ENCODE measurements at places on chromosomes 2 and 18.

GRCh38 chr2:61109291-61109690, 43.6 kb downstream of the SANBR start:
- DNase-seq, result no peak

DNA sequence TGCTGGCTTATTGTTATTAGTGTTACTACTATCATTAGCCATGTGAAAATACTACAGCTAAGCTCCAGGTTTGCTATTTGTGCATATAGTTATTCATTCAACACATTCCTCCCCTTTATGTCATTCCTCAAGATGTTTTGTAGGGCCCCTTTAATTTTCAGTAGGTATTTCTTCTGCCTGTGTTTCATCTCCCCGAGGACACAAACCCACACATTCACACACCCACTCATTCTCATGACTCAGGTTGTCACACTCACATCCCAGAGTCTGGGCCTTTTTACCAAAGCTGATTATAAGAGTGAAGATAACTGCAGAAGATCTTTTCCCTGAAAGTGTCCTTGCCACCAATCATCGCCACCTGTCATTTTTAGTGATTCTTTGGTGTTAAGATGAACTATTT, 68.6 kb upstream of the SPOPL start:
- no peak for DNase-seq

GRCh38 chr2:217068677-217069250, 208.9 kb upstream of the TNP1 start:
- no peak for DNase-seq

DNA sequence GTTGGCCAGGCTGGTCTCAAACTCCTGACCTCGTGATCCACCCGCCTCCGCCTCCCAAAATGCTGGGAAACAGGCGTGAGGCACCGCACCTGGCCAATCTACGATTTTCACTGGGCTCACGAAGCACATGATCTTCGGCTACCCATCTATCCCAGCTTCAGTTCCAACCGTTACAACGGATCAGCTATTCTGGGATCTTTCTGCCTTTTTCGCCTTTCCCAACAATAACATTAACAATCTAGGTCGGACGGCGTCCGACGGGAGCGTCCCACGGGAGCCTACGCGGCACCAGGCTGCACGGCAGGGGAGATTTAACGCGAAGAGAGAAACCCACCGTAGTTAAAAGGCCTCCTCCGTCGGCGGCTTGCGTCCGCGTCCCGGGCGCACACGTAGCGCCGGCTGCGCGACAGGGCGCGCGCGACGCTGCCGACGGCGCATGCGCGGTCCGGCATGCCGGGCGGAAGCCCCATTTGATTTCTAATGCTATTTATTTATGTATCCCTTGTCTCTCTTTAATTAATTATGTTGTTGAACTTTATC, at the start of gene MSL3B:
MSL3B (minus strand) TSS at position 394 of the 540 bp plus-strand sequence.
- peak; percentile 4 for DNase-seq

- DNase-seq, result no peak
These were observed 19.2 kb downstream of the CTDP1 start for GRCh38 chr18:79698668-79699335.

DNA sequence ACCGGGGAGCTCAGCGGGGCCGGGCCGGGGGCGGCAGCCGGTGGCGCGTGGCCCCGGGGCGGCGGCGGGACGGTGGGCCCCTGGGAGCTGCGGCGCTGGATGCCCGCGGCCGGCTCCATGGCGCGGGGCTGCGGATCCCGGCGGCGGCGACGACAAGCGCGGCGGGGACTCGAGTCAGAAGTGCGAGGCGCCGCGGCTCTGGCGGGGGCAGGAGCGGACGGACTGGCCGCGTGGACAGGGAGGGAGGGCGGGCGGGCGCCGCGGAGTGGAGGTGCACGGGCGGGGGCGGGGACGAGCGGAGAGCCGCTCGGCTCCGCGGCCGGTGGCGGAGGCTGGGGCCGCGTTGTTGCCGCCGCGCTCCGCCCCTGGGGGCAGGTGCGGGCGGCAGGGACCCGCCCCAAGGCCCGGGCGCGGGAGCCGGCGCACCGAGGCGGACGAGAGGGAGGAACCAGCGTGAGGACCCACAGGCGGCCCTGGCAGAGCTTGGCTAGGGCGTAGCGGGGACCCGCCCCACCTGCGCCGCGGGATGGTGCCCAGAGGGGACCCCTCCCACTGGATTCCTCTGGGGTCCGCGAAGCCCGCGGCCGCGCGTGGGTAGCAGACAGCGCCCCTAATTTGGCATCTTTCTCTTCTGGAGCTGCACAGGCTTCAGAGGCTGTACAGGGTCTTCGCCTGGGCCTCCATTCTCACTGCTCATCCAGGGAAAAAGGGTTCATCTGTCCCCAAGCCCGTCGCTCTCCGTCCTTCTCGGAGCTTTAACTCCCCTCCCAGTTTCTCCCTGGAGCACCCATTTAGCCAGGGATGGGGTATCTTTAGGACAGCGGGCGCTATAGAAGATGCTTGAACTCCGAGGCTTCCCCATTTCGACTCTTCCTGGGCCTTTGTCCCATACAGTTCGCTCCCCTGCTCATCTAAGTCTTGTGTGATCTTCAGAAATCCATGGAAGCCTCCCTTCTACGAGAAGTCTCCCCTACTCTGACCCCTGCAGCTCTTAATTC, at the start of gene TMEM163:
TMEM163 (minus strand) TSS at position 184 of the 998 bp plus-strand sequence.
- no peak for DNase-seq

GRCh38 chr2:16148632-16149348, 208.4 kb downstream of the MYCN start:
- DNase-seq, result no peak

DNA sequence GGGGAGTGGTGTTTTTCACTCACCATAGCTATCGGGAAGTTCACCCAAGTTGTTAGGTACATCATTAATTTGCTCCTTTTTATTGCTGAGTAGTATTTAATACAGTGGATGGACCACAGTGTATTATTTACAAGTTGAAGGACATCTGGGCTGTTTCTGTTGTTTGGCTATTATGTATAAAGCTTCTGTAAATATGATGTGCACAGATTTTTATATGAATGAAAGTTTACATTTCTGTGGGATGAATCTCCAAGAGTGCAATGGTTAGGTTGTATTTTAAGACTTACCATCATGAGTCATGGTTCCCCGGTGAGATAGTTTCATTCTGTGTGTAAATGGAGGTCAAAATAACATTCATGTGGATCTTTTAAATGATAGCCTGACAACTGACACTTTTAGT, 337.4 kb downstream of the PTPRM start:
- no peak for DNase-seq

DNA sequence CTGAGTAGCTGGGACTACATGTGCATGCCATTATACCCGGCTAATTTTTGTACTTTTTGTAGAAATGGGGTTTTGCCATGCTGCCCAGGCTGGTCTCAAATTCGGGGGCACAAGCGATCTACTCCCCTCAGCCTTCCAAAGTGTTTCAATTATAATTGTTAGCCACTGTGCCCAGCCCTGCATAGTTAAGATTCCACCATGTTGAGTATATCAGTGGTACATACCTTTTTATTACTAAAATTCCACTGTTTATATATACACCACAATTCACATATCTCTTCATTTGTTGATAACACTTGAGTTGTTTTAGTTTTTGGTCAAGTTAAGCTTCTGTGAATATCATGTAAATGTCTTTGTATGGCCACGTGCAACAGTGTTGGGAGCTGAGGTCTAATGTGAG, 12.8 kb upstream of the FMNL2 start:
- DNase-seq, result no peak

GRCh38 chr2:238336151-238336550, 15.8 kb downstream of the TRAF3IP1 start:
- DNase-seq, result no peak

DNA sequence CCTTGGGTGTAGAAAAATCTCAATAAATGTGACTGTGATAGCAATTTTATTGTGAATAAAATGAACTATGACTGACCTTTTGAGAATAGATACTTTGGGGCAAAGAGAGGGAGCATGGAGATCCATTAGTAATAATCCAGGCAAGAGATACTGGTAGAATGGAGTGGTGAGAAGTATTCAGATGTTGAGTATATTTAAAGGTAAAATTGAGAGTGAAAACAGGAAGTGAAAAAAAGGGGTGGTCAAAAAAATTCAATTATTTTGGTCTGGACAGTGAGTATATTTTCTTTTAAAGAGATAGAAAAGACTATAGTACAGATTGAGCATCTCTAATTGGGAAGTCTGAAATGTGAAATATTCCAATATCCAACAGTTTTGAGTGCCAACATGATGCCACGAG, 1515.6 kb upstream of the NXPH2 start:
- DNase-seq, result no peak

GRCh38 chr2:209191139-209191538, 232.7 kb upstream of the MAP2 start:
- no peak for DNase-seq

- DNase-seq, result no peak
These were observed 23.7 kb downstream of the TRAF3IP1 start for GRCh38 chr2:238344035-238344434.

GRCh38 chr18:484749-485464, 15.6 kb downstream of the COLEC12 start:
- no peak for DNase-seq

GRCh38 chr2:45884126-45884525, 232.7 kb downstream of the PRKCE start:
- no peak for DNase-seq

DNA sequence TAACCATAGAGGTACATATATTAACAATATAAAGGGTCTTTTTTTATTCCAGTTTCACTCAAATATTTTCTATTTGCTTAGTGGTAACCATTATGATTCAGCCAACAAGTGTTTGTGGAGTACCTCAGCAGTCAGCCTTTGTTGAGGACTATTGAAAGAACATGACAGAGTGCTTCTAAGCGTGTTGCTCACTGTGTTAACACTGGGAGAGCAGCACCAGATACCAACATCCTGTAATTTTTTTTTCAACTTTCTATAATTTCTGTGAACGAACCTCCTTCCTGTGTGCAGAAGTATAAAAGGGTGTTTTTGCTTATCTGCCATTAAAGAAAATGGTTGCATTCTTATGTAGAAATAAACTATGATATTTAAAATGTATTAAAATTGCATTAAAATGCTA, 239.0 kb downstream of the PHLPP1 start:
- no peak for DNase-seq

DNA sequence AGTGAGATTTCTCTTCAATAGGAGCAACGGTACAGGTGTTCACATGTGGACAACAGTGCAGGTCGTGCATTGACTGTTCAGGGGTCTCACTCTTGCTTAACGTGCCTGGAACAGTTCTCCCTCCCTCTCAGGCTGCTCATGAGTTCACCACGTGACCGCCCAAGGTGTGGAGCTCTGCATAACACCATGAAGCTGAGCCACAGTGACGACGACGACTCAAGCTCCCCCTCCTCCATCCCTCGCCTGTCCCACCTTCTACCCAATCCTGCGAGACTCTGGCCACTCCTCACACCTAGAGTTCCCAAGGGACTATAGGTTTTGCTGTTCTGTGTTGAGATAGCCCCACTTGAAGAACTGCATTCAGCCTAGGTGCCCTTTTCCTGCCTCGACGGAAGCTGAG, 42.8 kb downstream of the STK25 start:
- no peak for DNase-seq

DNA sequence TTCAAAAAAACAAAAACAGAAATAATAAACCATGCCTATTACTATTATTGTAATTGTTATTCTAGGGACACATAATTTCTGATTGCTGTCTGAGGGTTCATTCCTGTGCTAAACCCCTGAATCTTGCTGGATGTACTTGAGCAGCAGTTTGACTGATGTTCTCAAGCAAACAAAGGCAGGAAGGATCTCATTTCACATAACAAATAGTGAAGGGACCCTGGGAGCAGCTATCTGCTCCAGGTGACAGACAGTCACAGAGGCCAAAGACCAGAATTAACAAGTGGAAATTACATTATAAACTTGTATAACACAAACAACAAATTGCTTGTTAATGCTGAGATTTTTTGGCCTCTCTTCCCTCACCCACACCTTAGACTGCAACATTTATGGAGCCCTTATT, 284.2 kb downstream of the THSD7B start:
- no peak for DNase-seq

DNA sequence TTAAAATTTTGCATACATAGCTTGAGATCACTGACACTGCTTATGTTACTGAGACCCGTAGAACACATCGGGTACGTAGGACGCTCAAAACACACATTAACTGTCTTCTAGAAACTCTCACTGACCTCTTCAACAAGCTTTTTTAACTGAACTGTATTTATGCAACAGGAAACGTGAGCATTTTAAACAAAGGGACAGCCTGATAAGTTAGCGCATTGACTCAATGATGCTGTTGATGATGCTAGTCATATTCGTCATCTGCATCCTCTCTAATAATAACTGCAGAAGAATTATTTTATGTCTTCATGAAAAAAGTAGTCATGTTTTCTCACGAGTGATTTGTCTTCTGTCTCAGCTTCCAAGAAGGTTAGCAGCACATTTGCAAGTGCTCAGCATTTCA, 824.0 kb downstream of the DCDC2C start:
- DNase-seq, result no peak

- no peak for DNase-seq
These were observed 22.2 kb upstream of the NAB1 start for GRCh38 chr2:190626641-190627210.

DNA sequence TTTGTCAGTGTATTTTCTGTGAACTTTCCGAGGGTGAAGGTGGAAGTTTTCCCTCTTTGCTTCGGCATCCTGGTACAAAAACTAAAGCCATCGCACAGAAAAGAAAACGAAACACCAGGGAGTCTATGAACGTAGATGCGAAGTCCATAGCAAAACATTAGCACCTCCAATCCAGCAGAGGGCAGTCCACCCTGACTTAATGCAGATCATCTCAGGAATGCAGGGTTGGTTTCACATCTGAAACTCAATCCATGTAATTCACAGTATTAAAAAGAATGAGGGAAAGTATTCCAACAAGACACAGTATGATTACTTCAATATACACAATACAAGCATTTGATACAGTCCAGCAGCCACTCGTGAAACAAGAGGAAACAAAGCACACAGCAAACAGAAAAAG, 70.8 kb downstream of the RTP5 start:
- DNase-seq, result no peak

GRCh38 chr2:160208655-160209515, 8.8 kb upstream of the ITGB6 start:
- no peak for DNase-seq

- no peak for DNase-seq
These were observed 409.7 kb downstream of the PIK3C3 start for GRCh38 chr18:42364766-42365165.

DNA sequence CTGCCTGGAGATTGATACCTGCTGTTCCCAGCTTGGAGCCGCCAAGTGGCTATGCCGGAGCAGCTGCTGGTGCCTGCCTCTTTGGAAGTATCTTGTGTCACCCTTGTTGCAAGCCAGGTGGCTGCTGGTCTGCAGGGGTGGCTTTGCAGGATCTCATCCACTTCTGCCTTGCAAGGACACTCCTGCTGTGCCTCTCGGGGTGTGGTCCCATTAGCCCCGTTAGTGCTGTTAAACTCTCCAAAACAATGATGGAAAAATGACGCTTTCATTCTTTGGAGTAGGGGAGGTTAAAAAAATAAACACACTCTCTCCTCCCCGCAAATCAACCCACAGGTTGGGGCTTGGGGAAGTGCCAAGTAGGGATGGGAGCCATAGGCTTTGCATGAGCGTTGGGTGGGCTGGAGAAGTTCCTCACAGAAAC, 352.8 kb downstream of the RNF144A start:
- no peak for DNase-seq

- no peak for DNase-seq
These were observed 1.8 kb downstream of the SEC11C start for GRCh38 chr18:59141294-59142068.

- DNase-seq, result no peak
These were observed 4.0 kb upstream of the GPR17 start for GRCh38 chr2:127641846-127642507.
